Left lobe of liver (tissue), 2 donors: ENCODE measurements at places on chromosomes 16 and 17.

GRCh38 chr16:12617401-12617819 lies 186.3 kb downstream of the CPPED1 start:
- DNase-seq = no peak

GRCh38 chr16:3454631-3455147 lies 11.2 kb downstream of the NAA60 start:
- peak; percentile 19 for DNase-seq

- no peak for DNase-seq
Observed at GRCh38 chr17:8753976-8754440, 4.3 kb downstream of the SPDYE4 start.

DNA sequence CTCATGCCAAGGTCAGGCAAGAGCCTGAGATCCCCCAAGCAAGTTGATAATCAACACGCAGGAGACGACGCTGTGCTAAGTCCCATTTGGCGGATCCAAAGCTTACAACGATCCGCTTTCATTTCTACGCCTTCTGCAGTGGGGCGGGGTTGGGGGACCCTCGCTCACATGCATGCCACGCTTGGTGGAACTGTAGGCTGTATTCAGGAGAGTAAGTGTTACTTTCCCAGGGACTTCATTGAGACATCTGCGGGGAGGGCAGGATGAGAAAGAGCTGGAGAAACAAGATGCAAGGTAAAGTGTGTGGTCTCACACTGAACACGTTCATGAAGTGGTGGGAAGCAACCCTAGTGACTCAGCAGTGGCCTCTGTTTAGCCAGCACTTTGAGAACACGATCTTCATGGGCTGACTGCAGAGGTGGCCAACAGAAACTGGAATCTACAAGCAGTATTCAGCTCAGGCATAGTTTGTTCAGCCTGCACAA lies 100.5 kb downstream of the XYLT1 start:
- no peak for DNase-seq

DNA sequence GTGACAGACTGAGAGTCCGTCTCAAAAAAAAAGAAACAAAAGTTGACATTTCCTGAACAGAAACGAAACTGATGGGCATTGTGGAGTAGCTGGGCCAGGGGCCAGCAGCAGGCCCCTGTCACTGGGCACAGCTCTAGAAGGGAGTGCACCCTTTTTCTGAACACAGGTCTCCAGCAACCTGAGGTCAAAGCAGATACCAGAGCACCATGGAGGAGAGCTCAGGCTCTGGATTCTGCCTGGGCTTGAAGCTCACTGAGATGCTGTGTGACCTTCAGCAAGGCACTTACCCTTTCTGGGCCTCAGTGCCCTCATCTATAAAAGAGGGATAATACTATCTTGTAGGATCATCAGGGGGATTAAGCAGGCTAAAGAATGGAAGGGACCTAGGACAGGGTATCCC lies 5.0 kb downstream of the SBK1 start:
- no peak for DNase-seq

- DNase-seq = no peak
Observed at GRCh38 chr17:68707031-68707430, 105.9 kb upstream of the FAM20A start.

GRCh38 chr16:85557971-85558657 lies 55.0 kb upstream of the GSE1 start:
- no peak for DNase-seq

- DNase-seq = no peak
Observed at GRCh38 chr17:61000911-61001310, 323.3 kb downstream of the BCAS3 start.

DNA sequence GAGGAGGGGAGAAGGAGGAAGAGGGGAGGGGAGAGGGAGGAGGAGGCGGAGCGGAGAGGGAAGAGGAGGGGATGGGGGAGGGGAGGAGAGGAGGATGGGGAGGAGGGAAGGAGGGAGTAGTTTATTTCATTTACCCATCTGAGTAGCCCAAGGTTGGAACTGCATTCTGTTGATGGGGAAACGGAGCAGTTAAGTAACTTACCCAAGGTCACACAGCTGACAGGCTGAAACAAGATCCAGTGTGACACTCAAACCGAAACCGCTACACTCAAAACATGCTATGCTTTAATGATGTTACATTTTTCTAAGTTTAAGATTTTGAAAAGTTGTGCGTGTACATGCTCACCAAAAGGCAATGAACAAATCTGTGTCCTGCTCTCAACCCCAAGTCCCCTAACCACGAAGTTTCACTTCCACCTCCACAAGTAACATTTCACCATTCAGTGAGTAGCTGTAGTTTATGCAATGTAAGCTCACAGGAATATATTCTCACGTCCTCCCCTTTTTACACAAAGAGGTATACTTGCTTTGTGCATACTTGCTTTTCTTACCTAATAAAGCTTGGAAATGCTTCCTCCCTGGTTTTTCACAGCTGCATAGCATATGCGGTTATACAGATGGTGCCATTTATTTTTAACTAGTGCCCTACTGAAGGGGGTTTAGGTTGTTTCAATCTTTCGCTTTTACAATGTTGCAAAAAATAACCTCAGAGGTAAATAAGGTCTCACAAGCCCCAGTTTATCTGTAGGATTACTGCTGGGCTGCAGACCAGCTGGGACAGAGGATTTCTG lies 275.3 kb downstream of the PARN start:
- no peak for DNase-seq

GRCh38 chr17:78343187-78343542 lies 16.7 kb downstream of the SOCS3 start:
- no peak for DNase-seq

DNA sequence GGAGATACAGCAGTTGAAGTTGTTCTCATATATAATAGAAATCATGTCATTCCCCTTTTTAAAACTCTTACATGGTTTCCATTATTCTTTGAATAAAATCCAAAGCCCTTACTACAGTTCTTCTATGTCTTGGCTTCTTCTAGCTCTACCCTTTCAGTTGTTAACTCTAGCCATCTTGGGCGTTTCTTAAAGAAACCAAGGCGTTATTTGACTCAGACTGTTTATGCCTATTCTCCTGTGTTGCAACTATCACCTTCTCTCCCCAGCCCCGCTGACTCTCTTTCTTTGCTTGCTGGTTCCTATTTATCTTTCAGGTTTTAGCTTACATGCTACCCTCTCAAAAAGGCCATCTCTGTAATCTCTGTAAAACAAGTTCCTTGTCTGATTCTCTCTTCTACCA lies 32.7 kb downstream of the NFATC3 start:
- no peak for DNase-seq

DNA sequence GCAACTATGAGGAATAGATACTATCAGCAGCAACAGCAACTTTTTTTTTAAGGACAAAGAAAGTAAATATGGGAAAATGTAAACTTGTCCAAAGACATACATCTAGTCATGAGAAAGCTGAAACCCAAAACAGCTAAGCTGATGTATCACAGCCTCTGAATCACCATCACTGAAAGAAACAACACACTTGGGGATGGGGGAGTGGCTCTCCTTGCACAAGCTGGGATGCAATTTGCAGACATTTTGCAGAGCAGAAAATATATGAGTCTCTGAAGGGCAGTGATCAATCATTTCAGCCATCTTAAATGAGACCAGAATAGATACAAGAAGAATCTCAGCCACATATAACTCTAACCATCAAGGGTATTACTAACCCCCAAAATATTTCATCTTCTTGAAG lies 79.1 kb downstream of the GRIN2A start:
- no peak for DNase-seq

DNA sequence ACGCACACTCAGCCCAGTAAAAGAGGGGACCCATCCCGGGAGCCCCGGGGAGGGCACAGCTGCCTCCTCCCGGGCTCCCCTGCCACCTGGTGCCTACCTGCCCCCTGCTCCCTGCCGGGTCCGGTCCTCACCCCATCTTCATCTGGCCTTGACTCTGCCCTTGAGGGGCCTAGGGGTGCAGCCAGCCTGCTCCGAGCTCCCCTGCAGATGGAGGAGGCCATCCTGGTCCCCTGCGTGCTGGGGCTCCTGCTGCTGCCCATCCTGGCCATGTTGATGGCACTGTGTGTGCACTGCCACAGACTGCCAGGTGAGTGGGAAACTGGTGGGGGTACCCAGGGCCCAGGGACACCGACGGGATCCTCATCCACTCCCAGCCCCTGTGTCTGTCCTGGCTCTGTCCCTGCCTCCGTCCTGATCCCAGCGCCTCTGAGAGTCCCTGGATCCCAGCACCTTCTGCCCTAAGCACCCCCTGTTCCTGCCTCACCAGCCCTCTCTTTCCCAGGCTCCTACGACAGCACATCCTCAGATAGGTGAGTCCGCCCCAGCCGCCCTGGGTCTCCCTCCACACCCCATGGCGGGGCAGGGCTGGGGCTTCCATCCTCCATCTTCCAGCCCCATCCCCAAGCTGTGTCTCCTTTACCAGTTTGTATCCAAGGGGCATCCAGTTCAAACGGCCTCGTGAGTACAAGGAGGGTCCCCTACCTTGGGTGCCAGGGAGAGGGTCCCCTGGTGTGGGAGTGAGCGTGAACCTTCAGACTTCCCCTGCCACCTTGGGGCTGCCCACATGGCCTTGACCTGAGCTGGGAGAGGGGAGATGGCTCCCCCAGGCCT lies 574 bp downstream of the LAT start:
- no peak for DNase-seq

DNA sequence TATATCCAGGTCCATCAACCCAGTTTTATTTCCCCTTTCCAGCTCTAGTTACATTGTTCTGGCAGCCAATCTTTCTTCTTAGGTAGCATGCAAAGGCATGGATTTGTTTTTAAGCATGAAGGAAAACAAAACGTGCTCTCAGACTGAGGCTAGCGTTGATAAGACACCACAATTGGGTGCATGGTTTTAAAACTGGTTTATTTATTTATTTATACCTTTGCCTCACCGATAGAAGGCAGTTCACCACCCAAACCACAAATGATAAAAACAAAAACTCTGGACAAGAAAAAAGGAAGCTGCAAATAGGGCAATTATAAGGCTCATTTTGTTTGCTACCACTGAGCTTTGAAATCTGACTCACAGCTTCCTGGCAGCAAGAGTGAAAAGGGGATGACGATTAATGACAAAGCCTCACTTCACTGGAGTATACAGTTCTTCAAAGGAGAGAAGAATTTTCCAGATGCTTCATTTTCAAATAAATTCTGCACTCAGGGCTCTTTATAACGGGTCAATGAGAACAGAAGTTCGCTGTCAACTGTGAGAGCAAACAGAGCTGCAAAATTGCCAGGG lies 278.4 kb upstream of the IRX5 start:
- no peak for DNase-seq

DNA sequence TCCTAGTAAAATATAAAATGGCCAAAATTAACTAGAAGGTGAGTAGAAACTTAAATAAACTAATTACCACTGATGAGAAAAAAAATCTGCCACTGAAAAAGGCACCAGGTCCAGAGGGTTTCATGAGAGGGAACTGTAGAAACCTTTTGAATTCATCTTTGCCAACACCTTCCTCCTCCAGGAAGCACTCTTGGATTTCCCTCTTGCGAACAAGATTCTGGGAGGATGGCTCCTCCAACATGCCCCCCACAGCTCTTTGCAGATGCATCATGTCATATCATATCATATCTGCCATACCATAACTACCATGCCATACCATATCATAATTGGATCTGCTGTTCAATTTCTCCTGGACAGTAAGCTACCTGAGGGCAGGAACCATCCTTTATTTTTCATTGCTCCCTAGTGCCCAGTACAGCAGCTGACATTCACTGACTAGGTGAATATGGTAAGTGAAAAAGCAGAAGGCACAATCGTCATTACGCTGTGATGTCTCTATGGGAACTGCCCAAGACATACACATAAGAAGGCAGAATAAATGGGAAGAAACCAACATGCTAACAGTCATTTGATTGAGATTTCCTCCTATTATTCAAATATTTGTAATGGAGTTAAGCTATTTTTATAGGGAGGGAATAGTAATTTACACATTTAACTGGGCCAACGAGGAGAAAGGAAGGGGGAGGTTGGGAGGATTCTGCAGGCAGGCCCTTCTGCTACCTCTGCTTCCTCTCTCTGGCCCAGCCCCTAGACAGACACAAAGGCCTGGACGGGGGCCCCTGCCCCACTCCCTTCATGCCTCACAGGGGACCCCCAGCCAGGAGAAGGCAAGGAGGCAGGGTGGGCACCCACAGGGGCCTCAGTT lies 110.1 kb upstream of the SMURF2 start:
- DNase-seq = peak; percentile 38

- no peak for DNase-seq
Observed at GRCh38 chr16:89297910-89298545, 80.5 kb downstream of the ZNF778 start.

DNA sequence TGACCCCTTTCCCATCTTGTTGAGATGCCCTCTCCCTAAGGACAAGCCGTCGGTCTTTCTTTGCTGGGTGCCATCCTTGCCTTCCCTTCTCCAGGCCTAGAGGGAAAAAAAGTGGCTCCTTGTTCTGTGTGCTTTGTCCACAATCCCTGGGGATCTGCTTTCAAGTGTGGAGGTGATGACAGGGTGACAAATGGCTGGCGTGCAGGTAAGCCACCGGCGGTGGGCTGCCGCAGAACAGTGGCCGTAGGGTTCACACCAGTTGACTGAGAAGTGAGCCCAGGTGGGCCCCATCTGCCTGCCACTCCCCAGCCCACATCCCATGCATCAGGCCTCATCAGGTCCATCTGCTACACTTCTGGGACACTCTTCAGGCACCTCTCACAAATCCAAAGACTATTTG lies 11.4 kb upstream of the CALB2 start:
- DNase-seq = peak; percentile 26

- DNase-seq = no peak
Observed at GRCh38 chr16:54363766-54364165, 77.2 kb upstream of the IRX3 start.

- peak; percentile 64 for DNase-seq
Observed at GRCh38 chr17:8954339-8954738, 11.2 kb downstream of the PIK3R5 start.

GRCh38 chr17:82320956-82321927 lies 3.8 kb upstream of the CD7 start:
- DNase-seq = no peak

DNA sequence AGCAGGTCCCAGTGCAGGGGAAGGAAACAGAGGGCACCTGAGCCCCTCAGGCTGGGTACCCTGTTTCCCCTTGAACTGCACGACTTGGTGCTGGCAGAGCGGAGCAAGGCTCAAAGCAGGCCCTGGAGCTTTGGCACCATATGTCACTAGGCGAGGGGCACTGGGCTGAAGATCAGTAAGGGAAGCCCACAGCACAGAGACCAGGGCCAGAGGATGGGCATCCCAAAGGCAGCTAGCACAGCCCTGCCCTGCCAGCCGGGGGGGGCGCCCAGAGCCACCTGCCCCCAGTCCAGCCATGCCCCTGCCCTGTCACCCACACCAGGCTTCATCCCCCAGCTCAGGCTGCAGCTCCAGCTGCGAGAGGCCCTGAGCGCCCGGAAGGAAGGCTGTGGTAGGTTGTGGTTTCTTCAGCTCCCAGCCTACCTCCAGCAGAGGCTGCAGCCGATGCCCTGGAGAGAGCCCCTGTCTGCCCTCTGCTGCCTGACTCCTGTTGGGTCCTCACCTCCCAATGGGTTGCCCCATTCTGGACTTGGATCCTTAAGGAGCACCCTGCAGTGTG lies 10.9 kb downstream of the NHERF1 start:
- no peak for DNase-seq
